Stimulated activated CD8-positive, alpha-beta memory T cell treated with anti-CD3 and anti-CD28 coated beads, Interleukin-15, amount 100 ng/mL, for 1 hour (primary cell): ENCODE measurements at places on chromosomes 4 and X.

DNA sequence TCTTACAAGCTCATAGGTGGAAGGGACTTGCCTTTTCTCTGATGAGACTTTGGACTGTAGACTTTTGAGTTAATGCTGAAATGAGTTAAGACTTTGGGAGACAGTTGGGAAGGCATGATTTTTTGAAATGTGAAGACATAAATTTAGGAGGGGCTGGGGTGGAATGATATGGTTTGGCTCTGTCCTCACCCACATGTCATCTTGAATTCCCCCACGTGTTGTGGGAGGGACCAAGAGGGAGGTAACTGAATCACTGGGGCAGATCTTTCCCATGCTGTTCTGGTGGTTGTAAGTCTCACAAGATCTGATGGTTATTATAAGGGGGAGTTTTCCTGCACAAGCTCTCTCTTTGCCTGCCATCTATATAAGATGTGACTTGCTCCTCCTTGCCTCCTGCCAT, 777.9 kb downstream of the CENPC start:
- DNase-seq: no peak

GRCh38 chrX:139058831-139059495, 347.4 kb upstream of the FGF13 start:
- DNase-seq: no peak

GRCh38 chr4:114758066-114758465, 159.5 kb downstream of the UGT8 start:
- DNase-seq: no peak

- no peak for DNase-seq
Measured at GRCh38 chr4:145505995-145506394, 24.3 kb downstream of the SMAD1 start.

DNA sequence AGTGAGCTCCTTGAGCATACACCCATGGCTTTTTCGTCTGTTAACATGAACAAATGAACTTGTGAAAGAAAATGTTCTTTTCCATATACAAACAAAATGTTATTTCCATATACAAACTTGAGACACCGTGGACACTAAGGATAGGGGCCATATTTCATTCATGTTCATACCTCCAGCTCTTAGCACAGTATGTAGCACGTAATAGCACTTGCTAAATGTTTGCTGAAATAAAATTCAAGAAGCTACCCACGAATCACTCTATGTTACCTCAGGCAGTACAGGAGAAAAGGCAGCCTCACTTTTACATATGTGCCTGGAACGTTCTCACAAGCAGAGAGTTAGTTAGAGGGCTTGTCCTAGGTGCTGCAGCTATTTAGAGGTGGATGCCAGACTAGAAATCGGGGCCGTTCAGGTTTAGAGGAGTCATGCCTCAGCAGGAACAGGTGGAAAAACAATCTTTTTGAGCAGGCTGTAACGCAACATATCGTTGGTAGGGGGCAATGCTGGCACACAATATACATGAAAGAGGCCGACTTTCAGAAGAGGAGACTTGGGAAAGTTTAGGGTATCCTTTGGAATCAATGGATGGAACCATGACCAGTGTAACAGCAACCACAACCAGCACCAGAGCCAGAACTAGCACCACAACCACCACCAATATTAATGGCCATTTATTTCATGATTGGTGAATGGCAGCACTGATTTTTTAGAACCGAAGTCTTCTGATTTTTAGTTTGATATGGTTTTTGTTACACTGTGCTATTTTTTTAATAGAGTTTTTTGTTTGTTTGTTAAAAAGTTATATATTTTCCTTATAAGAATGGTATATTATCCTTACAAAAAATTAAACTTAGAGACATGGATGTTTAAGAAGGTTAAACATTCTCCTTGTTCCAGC, 14.8 kb upstream of the PAQR3 start:
- no peak for DNase-seq

GRCh38 chr4:38387819-38388218, 276.2 kb upstream of the KLF3 start:
- DNase-seq: no peak
